ENCODE measurements at places on chromosomes 3 and 15.

DNA sequence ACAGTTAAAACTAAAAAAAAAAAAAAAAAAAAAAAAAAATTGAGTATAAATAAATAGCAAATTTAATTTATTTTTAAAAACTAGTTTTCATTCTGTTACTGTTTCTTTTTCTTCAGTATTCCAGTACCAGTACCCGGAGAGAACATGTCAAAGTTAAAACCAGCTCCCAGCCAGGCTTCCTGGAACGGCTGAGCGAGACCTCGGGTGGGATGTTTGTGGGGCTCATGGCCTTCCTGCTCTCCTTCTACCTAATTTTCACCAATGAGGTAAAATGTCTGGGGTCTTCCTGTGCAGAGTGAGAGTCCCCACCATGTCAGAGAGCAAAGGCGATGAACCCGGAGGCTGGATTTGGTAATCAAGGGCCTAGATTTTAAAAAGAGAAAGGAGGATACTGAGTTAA is 4.4 kb downstream of the TMEM43 start:
- DNase-seq = no peak

DNA sequence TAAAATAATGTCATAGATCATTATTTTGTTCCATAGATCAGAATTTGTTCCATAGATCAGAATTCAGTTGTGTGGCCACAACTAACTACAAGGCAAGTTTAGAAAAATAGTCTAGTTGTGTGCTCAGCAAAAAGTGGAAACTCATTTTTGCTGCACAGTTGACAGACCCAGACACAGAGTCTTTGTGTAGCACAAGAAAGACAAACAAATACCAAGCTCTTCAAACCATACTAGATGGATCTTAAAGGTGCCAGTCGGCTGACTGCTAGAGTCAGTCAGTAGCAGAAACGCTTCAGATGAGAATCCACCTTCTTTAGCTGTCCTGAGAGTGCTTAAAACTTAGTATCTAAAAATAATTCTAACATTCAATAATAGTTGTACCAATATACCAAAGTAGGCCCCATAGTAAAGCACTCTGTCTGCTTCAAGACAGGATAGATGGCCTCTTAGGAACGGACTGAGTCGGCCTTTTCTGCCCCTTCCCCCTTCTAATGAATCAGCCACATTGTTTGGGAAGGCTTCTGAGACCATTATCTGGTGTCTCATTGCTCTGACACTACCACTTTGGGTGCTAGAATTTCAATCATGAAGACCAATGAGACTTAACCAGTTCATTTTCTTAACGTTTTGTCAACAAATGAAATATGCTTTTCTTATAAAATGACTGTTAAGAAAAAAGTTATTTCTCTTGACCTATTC is 27.7 kb upstream of the SLC4A7 start:
- DNase-seq = no peak

DNA sequence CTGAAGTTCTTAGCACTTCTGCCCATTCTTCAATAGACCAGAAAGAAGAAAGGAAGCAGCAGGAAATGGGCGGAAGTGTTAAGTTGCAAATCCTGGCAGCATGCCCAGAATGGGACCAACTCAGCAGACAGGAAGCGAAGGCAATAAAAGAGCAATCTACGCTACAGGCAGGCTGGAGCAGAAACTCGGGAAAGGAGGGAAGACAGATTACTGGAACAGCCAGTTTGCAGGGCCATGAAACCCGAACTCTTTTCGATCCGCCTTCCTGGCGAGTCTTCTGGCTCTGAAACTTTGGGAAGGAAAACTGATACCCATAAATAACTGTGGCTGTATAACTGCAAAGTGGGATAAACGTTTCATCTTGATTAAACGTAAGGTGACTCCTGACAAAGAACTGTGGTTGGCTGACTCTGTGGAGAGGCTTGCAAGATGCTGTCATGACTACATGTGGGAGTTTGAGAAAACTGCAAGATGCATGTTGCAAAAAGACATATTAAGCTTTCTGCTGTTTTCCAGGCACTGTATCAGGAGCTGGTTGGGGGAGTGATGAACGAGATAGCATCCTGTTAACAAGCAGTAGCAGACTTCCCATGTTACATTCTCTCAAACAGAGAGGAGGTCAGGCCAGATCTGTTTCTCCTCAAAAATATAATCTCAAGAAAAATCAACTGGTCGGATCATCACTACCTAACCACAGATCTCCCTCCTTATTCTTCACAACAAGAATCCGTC is 67.8 kb downstream of the FMN1 start:
- DNase-seq = peak; percentile 30

DNA sequence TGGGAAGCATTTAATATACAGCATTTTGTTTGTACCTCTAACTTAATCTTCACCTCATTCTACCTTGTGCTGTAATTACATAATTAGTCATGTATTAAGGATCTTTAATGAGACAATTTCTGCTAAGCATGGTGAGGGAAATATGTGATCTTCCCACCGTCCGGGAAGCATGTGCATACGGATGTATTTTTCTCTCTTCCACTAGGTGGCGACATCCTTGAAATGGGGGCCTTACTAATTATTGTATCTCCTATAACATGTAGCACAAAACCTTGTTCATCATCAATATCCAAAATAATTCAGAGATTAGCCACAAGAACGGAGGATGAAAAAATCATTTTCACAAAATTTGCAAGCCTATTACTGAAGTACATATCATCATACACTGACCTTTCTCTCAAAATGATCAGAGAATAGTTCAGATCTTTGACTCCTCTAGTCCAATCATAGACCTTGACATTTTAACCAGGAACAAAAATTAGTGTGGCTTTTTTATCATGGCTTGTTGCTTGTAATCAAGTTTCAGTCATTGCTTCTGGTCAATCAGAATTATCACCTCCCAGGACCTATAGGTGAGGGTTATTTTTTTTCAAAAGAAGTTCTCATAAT is 148.9 kb upstream of the GBE1 start:
- DNase-seq = peak; percentile 1

DNA sequence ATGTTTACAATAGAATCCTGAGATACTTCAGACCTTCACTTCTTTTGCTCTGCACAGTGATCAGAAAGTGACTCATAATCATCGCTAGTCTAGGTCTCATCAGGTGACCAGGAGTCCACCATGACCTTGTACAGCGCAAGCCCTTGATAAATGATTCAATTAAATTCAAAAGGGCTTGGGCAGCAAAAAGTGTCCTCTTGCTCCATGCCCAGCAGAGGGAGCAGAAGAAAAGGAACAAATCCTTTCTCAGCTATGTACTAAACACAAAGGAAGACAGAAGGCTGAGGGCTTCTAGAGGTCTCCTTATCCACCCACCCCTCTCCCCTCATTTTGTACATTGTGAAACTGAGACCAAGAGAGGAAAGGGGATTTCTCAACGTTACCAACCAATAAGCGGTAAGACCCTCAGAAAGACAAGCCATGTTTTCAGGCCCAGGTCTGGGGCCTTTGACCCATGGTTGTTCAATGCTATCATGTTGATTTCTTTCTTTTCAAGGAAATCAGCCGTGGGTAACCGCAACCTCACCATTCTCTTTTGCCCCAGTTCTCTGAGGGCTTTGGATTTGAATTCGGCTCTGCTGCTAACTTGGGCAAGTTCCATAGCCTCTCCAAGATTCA is 74.8 kb downstream of the AQP9 start:
- DNase-seq = no peak

GRCh38 chr3:74315291-74315690 is 299.2 kb downstream of the CNTN3 start:
- no peak for DNase-seq

- no peak for DNase-seq
Observed at GRCh38 chr3:116057400-116058006, 387.8 kb downstream of the LSAMP start.

GRCh38 chr3:180267202-180267843 is 230.6 kb upstream of the PEX5L start:
- DNase-seq = no peak

- DNase-seq = no peak
Observed at GRCh38 chr3:133428552-133428951, 28.7 kb downstream of the BFSP2 start.

DNA sequence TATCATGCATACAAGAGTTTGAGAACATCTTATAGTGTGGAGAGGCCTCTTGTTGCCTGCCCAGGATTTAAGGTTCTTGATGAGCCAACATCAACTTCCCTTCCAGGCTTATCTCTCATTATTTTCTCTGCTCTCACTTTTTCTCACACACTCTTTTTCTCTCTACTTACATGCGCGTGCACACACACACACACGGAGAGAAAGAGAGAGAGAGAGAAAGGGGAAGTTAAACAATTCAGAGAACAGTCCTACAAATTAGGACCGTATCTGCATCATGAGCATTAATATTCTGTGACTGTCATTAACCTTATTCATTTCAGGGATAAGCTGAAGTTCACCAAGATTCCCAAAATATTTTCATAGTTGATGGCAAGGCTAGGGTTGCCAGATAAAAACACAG is 269.0 kb downstream of the ZNF621 start:
- no peak for DNase-seq

GRCh38 chr3:122947738-122948137 is 79.8 kb downstream of the SEMA5B start:
- DNase-seq = no peak

DNA sequence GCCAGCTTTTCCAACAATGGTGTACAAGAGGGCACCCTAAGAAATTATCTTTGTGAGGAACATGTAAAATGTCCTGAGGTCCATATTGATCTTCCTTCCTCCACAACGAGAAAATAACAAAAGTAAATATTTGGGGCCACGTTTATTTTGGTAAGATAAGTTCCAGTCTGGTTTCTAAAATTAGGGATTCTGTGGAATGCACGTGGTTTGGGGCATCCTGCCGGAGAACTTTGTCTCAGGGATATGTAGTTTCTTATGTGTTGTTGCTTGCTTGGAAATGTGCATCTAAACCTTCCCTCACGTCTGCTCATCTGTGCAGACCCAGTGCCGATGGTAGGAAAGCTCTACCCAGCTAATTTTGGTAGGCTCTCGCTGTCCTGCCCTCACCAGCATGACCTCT is 62.8 kb downstream of the CTDSPL start:
- DNase-seq = no peak

DNA sequence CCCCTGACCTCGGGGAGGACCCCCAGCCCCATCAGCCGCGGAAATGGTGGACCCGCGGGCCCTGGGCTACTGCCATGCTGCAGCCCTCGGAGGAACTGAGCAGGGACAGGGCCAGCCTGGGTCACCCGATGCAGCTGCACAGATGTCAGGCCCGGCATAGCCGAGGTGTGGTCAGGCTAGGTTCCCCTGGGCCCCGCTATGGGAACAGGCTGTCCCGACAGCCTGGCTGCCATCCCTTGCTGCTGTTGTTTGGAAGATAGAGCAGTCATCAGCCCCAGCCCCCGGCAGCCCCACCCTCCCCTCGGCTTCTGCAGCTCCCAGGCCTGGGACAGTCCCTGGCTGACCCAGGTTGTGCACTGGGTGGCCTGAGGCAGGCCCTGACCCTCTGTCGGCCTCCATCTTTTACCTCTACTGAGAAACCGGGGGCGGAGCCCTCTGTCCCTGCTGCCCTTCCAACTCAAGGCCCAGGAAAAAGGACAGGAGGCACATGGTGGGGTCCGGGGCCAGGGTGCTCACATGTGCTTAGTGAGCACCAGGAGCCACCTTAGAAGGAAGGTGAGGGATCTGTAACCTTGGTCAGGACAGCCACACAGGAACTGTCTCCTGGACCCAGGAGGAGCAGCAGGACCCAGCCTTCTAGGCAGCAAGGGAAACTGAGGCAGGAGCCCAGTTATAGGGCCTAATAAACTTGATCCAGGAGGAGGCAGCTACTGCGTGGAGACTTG is 31.5 kb upstream of the FBLN2 start:
- DNase-seq = no peak

- DNase-seq = no peak
Observed at GRCh38 chr3:67781218-67781617, 126.8 kb upstream of the SUCLG2 start.

- DNase-seq = no peak
Observed at GRCh38 chr3:197495059-197495455, 60.7 kb downstream of the BDH1 start.

- no peak for DNase-seq
Observed at GRCh38 chr3:79178471-79179180, 589.2 kb downstream of the ROBO1 start.

- no peak for DNase-seq
Observed at GRCh38 chr3:174331095-174331800, 527.9 kb upstream of the NAALADL2 start.

DNA sequence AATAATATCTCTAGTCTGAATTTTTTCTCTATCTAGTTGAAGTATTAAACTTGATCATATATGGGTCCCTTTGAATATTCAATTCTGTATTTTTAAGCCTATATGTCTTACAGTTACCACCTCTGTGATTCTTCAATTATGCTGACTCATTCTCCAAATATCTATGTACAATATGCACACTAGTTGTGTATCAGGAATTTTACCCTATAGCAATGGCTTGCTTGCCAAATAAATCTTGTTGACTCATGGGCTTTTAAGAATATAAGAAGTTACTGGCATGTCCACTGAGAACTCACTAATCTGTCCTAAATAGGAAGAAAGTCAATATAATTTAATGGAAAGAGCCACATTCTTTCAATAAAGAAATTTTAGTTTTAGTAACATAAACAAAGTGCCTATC is 656.3 kb downstream of the RBMS3 start:
- DNase-seq = no peak

GRCh38 chr3:61409638-61410037 is 151.7 kb upstream of the PTPRG start:
- DNase-seq = no peak

GRCh38 chr15:60510006-60510405 is 31.1 kb upstream of the ICE2 start:
- no peak for DNase-seq

- DNase-seq = no peak
Observed at GRCh38 chr3:127224118-127224517, 31.2 kb downstream of the PRR23E start.

DNA sequence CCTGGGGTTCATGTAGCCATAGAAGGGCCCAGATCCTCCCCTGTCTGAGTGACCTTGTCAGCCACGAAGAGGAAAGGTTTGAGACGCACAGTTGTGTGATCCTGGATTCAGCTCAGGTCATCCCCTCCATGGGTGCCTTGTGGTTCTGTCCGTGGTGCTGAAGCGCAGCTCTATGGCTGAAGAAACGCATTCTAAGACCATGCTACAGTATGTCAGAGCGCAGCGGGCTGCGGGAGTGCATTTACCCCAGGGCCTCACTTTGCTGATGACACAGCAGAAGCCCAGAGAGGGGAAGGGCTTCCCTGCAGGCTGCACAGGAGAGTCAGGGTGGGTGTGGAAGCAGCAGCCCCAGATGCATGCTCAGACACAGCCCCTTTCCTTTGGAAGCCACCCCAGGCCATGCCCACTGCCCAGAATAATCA is 68.8 kb upstream of the IQSEC1 start:
- peak; percentile 15 for DNase-seq

Data from activated naive CD8-positive, alpha-beta T cell treated with anti-CD3 and anti-CD28 coated beads for 36 hours (primary cell).